ENCODE measurements at places on chromosomes 2 and 18. TPM values are rescaled to one million over a fixed set of nuclear protein-coding genes. Genes with fewer than 3 reads are reported as not detected.

DNA sequence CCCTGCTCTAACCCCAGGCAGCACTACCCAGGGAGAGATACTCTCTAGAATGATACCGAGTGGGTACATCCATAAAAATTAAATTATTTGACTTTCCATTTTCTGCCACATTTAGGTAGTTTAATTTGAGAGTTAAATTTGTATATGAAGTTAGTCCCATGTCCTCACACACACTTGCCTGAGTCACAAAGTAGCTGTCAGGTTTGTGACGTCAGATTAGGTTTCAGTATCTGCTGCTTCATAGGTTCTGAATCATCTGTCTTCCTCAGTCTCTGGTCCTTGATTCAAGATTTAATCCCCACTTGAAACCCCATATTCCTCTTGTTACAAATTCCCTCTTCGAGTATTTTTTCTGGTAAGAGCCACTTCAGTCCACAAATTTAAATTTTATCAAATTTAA lies 738.6 kb upstream of the FAM98A start:
- no peak overlapping the region for H3K4me3 ChIP-seq
- H3K27ac ChIP-seq: no peak overlapping the region

The DYNAP gene
- total RNA-seq: not detected

DNA sequence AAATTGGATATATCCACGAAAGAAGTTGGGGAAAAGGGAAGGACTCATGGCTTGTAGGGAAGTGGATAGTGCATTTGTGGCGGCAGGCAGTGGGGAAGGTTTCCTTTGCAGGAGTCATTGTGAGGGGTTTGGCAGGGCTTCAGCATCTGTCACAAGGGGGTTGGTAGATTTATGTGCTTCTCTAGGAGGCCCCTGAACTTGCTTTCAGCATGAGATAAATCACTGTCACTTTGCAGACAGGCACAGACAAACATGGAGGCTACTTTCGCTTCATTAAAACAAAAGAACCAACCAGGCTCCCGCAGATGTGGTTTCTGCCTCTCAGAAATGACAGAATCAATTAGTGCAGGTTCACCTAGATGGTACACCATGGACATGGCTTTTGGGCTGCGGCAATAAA lies 340.7 kb downstream of the TGIF1 start:
- no peak for DNase-seq
- peaks cover 5% of the 10 kb centered on the region for H3K27me3 ChIP-seq
- H3K27ac ChIP-seq: no peak overlapping the region
- no peaks in the 10 kb centered on the region for H3K4me1 ChIP-seq

DNA sequence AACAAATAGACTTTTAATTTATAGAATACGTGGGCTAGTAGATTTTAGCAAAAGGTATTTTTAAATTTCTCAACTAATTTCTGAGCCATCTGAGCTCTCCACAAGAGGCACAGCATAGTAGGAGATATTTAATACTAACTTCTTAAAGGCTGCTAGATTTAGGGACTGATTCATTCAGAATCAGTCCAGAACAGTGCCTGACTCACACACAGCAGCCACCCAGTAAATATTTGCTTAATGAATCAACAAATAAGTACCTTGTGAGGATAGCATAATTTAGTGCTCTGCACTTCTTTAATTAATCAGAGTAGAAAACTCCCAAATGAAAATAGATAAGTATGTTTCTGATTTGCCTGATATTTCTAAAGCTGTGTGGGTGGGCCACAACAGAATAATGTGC lies 35.6 kb upstream of the SYT4 start:
- DNase-seq: no peak
- no peaks in the 10 kb centered on the region for H3K27me3 ChIP-seq
- no peaks in the 10 kb centered on the region for H3K36me3 ChIP-seq
- no peak overlapping the region for H3K4me3 ChIP-seq

GRCh38 chr2:64317707-64318475 lies 136.1 kb upstream of the LGALSL start:
- no peak overlapping the region for H3K4me3 ChIP-seq
- peaks cover 6% of the 10 kb centered on the region for H3K4me1 ChIP-seq

Data from activated CD4-positive, alpha-beta T cell treated with anti-CD3 and anti-CD28 coated beads for 36 hours (primary cell).